ENCODE measurements at places on chromosomes 2 and 18.

DNA sequence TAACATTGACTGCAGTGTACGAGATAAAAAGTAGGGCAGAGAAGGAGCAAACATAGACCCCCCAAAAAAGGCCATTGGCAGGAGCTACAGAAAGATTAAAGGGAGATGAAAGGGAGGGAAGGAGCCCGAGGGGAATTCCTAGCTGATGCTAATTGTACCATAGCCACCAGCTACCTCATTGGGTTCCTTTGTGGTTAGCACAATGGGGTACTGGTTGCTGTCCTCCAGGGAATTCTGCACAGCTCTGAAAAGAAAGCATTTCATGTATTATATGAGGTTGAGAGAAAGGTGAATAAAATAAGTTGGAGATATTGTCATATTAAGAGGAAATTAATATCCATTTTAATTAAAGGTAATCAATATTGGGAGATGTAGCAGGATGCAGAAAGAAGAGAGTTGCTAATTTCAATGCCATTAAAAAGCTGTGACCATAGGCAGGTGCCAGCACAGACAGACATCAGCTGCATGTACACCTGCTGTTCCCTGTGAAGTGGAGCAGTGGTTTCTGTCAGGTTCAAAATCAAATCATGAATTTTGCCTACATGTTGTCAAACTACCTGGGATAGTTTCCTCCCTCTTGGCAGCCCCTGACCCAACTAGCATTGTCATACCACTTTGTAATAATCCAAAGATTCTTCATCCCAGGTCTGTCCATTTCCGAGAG, 185.4 kb upstream of the DLGAP1 start:
- no peak for DNase-seq

- DNase-seq = no peak
These were observed 265.4 kb downstream of the NUP35 start for GRCh38 chr2:183389546-183390080.

DNA sequence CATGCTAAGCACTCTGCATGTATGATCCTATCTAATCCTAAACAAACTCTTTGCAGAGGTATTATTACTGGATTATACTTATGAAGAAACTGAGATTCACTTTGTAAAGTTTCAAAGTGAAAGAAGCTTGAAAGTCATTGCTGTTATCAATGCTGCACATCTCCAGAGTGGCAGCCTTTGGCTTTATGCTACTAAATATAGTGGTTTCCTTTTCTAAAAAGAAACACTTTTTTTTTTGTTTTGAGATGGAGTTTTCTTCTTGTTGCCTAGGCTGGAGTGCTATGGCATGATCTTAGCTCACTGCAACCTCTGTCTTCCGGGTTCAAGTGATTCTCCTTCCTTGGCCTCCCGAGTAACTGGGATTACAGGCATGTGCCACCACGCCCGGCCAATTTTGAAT, 114.9 kb upstream of the RAB27B start:
- no peak for DNase-seq

DNA sequence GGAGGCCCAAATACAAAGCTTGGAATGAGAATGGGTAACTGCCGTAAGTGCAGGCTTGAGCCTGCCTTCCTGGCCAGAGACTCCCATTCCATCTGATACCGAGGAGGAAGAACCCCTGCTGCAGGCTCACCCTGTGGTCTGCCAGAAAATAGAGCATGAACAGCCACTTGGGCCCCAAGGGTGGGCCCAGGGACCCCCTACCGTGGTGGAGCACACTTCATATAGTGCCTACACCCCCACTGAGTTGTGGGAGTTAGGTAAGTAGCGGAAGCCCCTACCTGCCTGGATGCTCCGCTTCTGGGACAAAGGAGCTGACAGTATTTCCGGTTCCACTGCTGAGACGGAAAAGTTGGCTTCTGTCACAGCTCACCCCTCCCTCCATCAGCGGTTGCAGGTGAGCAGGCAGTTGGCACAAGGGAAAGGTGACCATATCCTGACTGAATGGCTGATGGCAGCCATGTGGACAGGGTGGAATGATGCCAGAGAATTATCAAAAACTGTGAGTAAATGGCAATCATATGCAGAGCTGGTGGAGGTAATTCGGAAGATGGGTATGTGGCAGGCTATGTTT, 11.5 kb upstream of the C2orf42 start:
- DNase-seq = no peak

DNA sequence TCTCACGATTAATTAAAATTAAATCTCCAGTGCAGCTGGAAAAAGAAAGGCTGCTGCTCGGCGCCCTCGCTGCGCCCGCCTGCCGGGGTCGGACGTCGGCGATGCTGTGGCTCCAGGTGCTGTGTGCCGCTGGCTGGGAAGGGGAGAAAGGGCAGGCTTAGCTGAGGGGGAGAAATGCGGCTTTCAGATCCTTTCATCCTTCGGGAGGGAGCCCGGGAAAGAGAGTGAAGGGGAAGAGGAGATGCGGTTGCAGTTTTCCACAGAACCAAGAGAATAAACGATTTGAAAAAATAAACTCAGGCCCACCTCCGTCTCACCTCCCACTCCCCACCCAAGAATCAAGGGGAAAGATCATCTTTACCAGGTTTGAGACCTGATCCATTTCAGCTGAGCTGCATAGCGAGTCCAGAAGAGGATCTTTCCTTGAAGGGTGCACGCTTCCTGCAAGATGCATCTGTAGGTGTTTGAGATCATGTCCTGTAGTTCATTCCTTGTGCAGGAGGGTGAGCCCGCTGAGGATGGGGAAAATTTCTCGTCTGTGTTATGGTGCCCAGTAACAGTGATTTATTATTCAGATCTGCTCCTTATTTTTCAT, 495 bp downstream of the TMEM169 start:
- no peak for DNase-seq

DNA sequence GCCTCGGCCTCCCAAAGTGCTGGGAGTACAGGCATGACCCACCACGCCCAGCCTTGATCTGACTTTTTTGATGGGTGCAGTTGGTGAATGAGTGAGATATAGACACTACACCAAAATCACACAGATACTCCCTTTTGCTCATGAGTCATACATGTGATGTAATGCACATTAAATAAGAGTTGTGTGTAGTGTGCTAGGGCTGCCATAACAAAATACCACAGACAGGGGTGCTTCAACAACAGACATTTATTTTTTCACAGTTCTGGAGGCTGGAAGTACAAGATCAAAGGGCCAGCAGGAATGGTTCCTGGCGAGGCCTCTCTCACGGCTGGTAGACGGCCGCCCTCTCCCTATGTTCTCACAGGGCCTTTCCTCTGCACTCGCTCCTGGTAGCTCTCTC, 46.6 kb downstream of the GBX2 start:
- no peak for DNase-seq

DNA sequence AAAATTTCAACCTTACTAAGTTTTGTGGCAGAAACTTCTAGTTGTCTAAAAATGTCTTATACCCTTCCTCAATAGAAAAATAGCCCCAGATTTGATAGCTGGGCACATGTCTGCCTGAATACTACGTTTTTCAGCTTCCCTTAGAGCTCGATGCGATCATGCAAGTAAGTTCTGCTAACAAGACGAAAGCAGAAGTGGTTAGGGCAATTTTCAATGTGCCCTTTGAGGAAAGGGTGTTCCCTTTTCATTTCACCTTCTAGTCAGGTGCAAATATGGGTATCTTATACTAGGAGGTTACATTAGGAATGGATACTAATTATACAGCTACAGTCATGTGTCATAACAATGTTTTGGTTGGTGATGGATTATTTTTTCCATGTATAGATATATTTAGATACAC, 1572.1 kb upstream of the LRRTM1 start:
- no peak for DNase-seq

DNA sequence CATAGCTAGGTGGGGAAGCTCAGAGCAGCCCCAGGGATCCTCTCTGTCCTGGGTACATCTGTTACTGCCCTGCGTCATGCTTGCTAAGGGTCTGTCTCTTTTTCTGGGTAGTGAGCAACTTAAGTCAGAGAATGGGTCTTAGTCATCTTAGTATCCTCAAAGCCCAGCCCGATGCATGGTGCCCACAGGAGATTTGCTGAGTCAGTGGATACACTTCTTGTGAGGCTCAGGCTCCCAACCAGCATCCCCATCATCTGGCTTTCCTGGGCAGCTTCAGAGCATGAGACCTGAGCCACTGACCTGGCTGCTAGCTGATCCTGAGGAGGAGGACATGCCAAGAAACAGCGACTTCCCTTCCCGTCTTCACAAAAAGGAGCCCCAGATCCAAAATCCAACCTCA, 10.0 kb downstream of the FOXI3 start:
- no peak for DNase-seq

GRCh38 chr2:238967031-238967977, 119.4 kb downstream of the TWIST2 start:
- no peak for DNase-seq

DNA sequence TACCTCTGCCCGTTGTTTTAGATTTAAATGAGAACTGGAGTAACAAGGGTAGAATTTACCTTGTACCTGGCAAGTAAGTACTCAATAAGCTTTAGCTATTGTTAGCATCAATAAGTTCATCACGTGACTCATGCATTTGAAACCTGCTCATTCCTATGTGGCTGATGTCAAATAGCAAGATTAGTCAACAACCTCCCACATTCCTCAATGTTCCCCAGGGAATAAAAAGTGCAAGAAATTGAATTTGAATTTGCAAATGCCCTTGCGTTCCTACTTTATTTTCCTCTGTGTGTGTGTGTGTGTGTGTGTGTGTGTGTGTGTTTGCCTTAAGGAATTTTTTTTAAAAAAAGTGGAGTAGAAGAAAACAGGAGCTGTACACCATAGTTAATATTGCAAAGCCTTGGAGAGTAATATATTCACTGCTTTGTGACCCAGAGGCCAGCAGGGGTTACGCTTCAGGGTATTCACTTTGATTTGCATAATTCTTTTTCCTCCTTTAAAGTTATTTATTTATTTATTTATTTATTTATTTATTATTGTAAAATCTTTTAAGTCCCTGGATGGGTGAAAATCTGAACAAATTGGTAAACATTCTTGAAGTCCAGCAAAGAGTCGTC, 43.9 kb upstream of the DNAH7 start:
- no peak for DNase-seq

GRCh38 chr18:22093731-22094357, 75.5 kb upstream of the GATA6 start:
- no peak for DNase-seq

Measured in gastrocnemius medialis (tissue), 4 donors.